ENCODE measurements at places on chromosomes 4 and X.

DNA sequence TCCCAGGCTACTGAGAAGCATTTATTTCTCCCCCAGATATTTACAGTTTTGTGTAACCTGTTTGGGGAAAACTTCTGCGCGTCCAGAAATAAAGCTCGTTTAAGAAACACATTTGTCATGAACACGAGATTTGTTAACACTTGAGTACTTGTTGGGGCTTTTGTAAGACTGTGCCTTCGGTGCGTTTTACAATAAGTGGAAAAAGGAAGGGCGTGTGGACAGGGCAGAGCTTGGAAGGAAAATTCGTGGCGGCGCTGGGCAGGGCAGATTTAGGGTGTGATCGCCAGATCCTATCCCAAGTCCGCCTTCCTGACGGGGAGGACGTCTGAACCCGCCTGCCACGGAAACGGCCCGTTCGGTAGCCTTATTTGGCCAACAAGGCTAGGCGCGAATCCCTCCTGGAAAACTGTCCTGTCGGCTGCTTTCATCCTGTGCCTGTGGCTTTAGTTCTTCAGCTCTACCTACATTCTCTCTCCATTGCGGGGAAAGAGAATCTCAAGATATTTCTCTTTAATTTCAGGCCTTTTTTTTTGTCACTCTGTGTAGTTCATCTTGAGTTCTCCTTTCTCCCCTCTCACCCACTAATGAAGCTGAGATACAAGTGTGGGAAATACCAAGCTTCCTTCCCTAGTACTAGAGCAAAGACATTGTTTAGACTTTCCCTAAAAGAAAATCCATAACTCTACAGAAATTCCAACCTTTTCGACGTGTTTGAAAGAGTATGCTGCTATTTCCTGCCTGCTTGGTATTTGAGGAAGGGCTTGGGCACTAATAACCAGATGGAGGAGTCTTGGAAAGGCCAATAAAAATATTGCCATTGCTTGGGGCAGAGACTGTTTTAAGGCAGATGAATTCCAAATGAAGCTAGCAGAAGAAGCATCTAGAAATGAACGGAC lies 982 bp downstream of the PDLIM5 start:
- H3K36me3 ChIP-seq: no peaks in the 10 kb centered on the region
- no peaks in the 10 kb centered on the region for H3K27me3 ChIP-seq
- H3K4me3 ChIP-seq: peak overlapping the region; percentile 94

GRCh38 chr4:53427366-53427765 lies 49.9 kb downstream of the FIP1L1 start:
- H3K4me1 ChIP-seq: no peaks in the 10 kb centered on the region
- no peak for DNase-seq
- no peak overlapping the region for H3K4me3 ChIP-seq
- no peak overlapping the region for H3K27ac ChIP-seq

GRCh38 chr4:169815606-169816005 lies 57.9 kb upstream of the HPF1 start:
- H3K36me3 ChIP-seq: no peaks in the 10 kb centered on the region
- H3K4me3 ChIP-seq: no peak overlapping the region
- no peaks in the 10 kb centered on the region for H3K4me1 ChIP-seq
- DNase-seq: no peak
- H3K27ac ChIP-seq: no peak overlapping the region
- H3K27me3 ChIP-seq: no peaks in the 10 kb centered on the region

GRCh38 chr4:56739066-56739777 lies 58.1 kb upstream of the HOPX start:
- no peaks in the 10 kb centered on the region for H3K4me1 ChIP-seq
- no peaks in the 10 kb centered on the region for H3K27me3 ChIP-seq
- no peak overlapping the region for H3K4me3 ChIP-seq
- H3K27ac ChIP-seq: no peak overlapping the region
- H3K36me3 ChIP-seq: no peaks in the 10 kb centered on the region
- DNase-seq: no peak

DNA sequence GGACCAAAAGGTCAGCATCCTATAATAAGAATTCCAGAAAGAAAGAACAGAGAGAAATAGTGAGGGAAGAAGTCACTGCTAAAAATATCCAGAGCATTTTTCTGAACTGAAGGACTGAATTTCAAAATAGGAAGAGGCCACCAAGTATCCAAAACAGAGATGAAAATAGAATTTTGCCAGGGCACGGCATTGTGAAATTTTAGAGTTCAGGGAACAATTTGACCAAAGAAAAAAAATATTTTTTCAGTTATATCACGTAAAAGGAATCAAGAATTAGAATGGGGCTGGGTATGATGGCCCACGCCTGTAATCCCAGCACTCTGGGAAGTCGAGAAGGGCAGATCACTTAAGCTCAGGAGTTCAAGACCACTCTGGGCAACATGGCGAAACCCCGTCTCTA lies 65.4 kb downstream of the FGFBP1 start:
- H3K27me3 ChIP-seq: no peaks in the 10 kb centered on the region
- no peaks in the 10 kb centered on the region for H3K4me1 ChIP-seq
- H3K36me3 ChIP-seq: no peaks in the 10 kb centered on the region
- H3K27ac ChIP-seq: no peak overlapping the region

- H3K27me3 ChIP-seq: no peaks in the 10 kb centered on the region
- no peak overlapping the region for H3K4me3 ChIP-seq
- H3K4me1 ChIP-seq: no peaks in the 10 kb centered on the region
- H3K36me3 ChIP-seq: no peaks in the 10 kb centered on the region
- no peak for DNase-seq
These were observed 339.2 kb upstream of the CT83 start for GRCh38 chrX:116801943-116802342.

GRCh38 chr4:150769845-150770244 lies 187.9 kb downstream of the MAB21L2 start:
- no peak overlapping the region for H3K27ac ChIP-seq
- no peak for DNase-seq
- H3K4me3 ChIP-seq: no peak overlapping the region
- no peaks in the 10 kb centered on the region for H3K4me1 ChIP-seq

GRCh38 chr4:34250562-34250961 lies 1993.8 kb downstream of the ARAP2 start:
- H3K27ac ChIP-seq: no peak overlapping the region
- H3K4me3 ChIP-seq: no peak overlapping the region
- H3K4me1 ChIP-seq: no peaks in the 10 kb centered on the region
- H3K27me3 ChIP-seq: no peaks in the 10 kb centered on the region
- DNase-seq: no peak

DNA sequence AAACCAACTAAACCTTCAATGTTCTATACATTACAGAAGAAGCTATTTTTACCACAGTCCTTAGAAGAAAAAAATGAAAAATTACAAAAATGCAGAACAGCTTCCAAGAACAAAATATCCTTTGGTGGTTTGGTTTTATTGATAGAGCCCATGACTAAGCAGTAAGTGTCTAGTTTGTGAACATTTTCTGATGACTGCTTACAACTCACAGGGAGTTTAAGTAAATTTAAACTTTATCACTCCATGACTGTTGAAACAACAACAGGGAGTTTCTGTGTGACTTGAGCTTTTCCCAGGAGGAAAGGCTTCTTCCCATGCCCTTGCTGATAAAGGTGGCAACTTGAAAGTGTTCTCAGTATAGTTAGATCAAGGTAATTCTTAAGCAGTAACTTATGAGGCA lies 2.9 kb downstream of the PF4 start:
- H3K27ac ChIP-seq: no peak overlapping the region
- H3K4me1 ChIP-seq: no peaks in the 10 kb centered on the region
- H3K27me3 ChIP-seq: no peaks in the 10 kb centered on the region
- no peak overlapping the region for H3K4me3 ChIP-seq

GRCh38 chr4:18666322-18666721 lies 644.8 kb upstream of the LCORL start:
- no peak overlapping the region for H3K4me3 ChIP-seq
- H3K36me3 ChIP-seq: no peaks in the 10 kb centered on the region

DNA sequence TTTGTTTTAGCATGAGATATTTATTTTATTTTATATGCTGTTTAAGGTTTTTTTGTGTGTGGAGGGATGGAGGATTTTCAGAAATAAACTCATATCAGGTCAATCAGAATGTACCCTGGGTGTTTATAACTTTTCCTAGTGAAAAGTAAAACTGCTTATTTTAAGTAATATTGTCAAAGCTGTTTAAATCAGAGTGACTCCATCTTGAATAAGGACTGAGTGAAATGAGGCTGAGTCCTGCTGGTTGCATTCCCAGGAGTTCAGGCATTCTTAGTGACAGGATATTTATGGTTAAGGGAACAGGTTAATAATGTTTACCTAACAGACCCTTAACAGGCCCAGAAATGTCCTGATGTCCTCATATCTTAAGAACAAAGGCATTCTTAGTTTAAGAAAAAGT lies 1160.9 kb upstream of the PCDH7 start:
- H3K27ac ChIP-seq: no peak overlapping the region
- H3K4me3 ChIP-seq: no peak overlapping the region
- no peak for DNase-seq
- H3K4me1 ChIP-seq: no peaks in the 10 kb centered on the region
- H3K36me3 ChIP-seq: no peaks in the 10 kb centered on the region

DNA sequence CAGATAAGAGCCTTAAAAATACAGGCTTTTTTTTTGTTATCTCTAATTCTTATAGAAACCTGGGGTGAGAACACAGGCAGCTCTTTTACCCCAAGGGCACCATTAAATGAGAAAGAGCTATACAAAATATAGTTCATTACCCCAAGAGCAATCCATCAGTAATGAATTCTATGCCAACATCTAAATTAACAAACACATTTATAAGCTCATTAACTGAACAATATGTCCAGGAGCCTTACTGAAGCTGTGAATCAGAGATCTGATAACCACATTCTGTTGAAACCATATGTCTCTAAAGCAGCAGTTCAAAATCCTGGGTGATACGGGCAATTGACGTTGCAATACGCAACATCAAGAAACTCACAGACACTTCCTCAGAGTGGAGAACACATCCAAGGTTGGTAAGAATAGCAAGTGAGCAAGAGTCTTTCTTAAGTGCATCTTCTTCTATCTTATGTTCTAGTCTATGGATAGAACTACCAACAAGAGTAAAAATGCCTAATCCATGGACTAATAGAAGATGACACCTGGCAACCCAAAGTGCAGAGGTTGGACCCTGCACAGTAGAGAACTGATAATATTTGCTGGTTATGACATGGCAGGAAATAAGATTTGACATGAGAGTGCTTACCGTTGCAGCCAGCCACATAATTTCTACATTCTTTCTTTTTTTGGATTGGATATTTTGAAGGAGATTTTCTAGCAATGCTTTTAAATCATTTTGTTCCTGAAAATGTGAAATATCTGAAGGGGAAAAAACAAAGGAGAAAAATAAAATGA lies 449.3 kb downstream of the IL15 start:
- H3K4me3 ChIP-seq: no peak overlapping the region
- H3K27ac ChIP-seq: no peak overlapping the region
- no peaks in the 10 kb centered on the region for H3K36me3 ChIP-seq
- no peaks in the 10 kb centered on the region for H3K27me3 ChIP-seq

DNA sequence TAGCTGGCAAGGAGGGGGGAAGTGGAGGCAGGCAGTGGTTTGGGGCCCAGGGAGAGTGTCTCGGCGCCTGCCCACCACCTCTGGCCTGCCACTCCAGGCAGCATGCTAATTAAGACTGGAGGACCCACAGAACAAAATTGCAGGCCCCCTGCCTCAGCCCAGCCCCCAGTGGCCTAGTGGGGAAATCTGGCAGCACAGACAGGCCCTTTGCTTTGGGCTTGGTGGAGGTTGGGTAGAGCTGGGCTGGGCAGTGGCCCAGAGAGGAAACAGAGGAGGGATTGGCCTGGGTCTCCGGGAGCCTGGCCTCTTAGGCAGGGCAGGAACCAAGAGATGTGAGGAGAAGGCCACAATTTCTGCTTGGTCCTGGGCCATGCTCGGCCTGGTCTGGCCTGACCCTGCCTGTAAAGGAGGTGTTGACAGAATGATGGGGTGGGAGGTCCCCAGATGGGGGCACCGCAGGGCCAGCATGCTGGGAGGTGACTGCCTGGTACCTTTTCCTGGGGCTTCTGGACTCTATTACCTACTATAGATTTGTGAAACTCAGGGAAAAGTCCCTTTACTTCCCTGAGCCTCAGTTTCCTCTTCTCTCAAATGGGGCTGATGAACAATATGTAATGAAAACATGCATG lies 92.4 kb upstream of the PJA1 start:
- H3K4me3 ChIP-seq: no peak overlapping the region
- H3K36me3 ChIP-seq: no peaks in the 10 kb centered on the region
- H3K27ac ChIP-seq: no peak overlapping the region
- no peak for DNase-seq
- no peaks in the 10 kb centered on the region for H3K4me1 ChIP-seq

DNA sequence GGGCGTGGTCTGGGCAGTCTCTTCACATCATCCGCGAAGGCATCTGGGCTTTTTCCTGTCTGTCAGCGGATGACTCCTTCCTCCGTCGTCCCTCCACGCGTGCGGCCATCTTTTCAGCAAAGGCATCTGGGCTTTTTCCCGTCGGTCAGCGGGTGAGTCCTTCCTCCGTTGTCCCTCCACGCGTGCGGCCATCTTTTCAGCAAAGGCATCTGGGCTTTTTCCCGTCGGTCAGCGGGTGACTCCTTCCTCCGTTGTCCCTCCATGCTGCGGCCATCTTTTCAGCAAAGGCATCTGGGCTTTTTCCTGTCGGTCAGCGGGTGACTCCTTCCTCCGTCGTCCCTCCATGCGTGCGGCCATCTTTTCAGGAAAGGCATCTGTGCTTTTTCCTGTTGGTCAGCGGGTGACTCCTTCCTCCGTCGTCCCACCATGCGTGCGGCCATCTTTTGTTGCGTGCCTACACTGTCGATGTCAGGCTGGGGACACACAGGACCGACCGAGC lies 12.3 kb upstream of the TMEM271 start:
- no peaks in the 10 kb centered on the region for H3K27me3 ChIP-seq
- DNase-seq: no peak
- no peak overlapping the region for H3K27ac ChIP-seq
- no peaks in the 10 kb centered on the region for H3K4me1 ChIP-seq

DNA sequence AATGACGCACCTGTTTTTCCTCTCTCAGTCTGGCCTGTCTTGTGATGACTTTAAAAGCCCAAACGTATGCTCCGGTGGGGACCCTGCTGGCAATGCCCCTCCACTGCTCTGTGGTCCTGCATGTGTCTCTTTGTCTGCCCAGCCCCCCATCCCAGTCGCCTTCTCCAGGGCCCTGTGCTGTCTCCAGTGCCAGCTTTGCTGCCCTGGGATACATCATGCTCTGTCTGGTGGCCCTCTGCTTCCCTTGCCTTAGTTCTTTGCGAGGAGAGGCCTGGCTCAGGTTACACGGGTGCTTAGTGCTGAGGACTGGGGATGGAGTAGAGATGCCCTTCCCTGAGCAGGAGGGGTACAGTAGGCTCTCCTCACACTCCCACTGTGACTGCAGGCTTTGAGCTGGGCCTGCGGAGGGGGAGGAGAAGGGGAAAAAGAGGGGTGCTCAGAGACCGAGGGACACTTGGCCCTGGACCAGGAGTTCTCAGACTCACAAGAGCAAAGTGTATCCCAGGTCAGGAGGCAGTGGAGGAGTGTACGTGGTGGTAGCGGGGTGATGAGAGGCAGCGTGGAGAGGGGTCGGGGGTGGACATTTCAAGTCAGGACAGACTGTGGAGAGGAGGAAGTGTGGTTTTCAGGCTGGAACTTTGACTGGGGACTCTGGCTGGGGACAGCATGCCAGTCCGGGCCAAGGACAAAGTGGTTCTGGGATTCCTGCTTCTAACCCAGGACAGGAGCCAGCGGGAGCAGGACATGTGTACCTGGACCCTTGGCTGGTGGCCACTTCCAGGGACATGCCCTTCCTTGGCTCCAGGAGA lies 2.8 kb downstream of the APLN start:
- H3K27ac ChIP-seq: no peak overlapping the region
- H3K27me3 ChIP-seq: no peaks in the 10 kb centered on the region
- DNase-seq: no peak
- no peak overlapping the region for H3K4me3 ChIP-seq
- H3K36me3 ChIP-seq: no peaks in the 10 kb centered on the region

All from uterus (tissue), 4 donors.